ENCODE measurements at places on chromosomes 4 and X. TPM values are rescaled to one million over a fixed set of nuclear protein-coding genes. Genes with fewer than 3 reads are reported as not detected.

QRFPR gene
- 1.0 TPM for total RNA-seq

CT45A1 gene
- total RNA-seq = not detected

- DNase-seq = no peak
Observed at GRCh38 chr4:106140601-106141000, 175.4 kb downstream of the TBCK start.

IL1RAPL1 gene
- total RNA-seq = 0.29 TPM

PABPC1L2B gene
- 1.7 TPM for total RNA-seq

GRCh38 chr4:86050496-86050895 lies 309.4 kb downstream of the MAPK10 start:
- no peak for DNase-seq

GRCh38 chrX:40531056-40531826 lies 49.5 kb upstream of the ATP6AP2 start:
- no peak for DNase-seq

DNA sequence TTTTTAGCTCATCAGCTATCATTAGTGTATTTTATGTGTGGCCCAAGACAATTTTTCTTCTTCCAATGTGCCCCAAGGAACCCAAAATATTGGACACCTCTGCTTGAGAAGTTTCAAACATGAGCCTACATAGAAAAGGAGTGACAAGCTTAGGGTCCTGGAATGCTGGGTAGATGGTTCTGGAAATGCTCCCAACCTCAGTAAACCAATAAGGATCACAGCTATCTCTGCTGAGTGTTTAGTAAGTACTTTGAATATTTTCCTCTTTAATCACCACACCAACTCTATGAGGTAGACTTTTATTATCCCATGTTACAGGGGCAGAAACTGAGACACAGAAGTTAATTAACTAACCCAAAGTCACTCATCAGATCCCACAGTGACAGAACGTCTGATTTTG lies 164.9 kb upstream of the KLF3 start:
- no peak for DNase-seq

DNA sequence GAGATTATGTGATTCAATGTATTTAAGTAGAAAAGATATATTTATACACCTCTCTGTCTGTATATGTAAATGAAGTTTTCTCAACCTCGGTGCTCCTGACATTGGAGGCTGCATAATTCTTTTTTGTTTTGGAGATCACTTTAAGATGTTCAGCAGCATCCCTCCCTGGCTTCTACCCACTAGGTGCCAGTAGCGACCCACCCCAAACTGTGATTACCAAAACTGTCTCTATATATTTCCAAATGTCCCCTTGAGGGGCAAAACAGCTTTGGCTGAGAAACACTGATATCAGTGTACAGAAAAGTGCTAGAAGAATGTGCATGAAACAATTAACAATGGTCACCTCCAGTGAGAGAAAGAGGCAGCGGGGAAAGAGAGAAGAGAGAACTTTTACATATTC lies 51.2 kb downstream of the DCX start:
- no peak for DNase-seq

GRCh38 chrX:41711021-41711667 lies 12.8 kb upstream of the GPR82 start:
- DNase-seq = no peak

DNA sequence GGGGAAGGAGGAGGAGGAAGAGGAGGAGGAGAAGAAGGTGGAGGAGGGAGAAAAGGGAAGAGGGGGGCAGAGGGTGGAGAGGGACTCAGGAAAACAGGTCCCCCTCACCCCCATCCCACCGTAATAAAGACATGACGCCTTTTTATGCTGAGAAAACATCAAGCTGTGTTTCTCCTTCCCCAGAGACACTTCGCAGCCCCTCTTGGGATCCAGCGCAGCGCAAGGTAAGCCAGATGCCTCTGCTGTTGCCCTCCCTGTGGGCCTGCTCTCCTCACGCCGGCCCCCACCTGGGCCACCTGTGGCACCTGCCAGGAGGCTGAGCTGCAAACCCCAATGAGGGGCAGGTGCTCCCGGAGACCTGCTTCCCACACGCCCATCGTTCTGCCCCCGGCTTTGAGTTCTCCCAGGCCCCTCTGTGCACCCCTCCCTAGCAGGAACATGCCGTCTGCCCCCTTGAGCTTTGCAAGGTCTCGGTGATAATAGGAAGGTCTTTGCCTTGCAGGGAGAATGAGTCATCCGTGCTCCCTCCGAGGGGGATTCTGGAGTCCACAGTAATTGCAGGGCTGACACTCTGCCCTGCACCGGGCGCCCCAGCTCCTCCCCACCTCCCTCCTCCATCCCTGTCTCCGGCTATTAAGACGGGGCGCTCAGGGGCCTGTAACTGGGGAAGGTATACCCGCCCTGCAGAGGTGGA lies 45.3 kb upstream of the SHOX start:
- no peak for DNase-seq

GRCh38 chr4:153034681-153035080 lies 98.6 kb downstream of the FHDC1 start:
- DNase-seq = no peak

GRCh38 chr4:120673696-120674095 lies 248.8 kb downstream of the PRDM5 start:
- no peak for DNase-seq

DNA sequence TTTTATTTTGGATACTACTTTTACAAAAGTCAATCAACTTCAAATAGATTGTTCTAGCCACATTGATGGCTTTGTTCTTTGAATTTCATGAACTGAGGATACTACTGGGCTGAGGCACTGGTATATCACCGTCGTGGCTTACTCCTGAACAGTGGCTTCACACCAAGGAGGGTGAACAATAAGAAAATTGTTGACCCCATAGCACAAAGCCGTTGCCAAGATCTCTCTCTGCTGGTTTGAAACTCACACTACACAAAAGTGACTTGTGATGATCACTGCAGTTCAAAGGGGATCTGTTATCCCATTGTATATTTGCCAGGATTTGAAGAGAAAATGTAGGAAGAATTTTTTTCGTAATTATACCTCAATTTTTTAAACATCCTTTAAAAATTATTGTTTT lies 119.6 kb downstream of the PDLIM5 start:
- no peak for DNase-seq

DNA sequence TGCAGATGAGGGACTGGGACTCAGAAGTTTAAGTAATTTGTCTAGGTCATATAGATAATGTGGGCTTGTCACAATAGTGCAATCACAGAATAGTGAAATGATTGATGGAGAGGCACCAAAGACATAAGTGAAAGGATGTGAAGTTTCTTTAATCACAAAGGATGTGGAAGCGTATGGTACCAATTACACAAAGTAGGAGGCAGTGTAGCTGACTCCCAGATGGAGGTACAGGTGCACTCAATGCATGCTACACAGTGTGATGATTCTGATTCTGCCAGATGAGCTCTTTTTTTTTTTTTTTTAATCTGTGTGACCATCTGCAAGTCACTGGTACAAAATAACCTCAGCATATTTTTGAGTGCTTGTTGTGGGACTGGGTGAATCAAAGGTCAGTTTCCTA lies 411.3 kb downstream of the SPRY1 start:
- DNase-seq = no peak

RS1 gene
- total RNA-seq = not detected

BEX2 gene
- 57.5 TPM for total RNA-seq

DNA sequence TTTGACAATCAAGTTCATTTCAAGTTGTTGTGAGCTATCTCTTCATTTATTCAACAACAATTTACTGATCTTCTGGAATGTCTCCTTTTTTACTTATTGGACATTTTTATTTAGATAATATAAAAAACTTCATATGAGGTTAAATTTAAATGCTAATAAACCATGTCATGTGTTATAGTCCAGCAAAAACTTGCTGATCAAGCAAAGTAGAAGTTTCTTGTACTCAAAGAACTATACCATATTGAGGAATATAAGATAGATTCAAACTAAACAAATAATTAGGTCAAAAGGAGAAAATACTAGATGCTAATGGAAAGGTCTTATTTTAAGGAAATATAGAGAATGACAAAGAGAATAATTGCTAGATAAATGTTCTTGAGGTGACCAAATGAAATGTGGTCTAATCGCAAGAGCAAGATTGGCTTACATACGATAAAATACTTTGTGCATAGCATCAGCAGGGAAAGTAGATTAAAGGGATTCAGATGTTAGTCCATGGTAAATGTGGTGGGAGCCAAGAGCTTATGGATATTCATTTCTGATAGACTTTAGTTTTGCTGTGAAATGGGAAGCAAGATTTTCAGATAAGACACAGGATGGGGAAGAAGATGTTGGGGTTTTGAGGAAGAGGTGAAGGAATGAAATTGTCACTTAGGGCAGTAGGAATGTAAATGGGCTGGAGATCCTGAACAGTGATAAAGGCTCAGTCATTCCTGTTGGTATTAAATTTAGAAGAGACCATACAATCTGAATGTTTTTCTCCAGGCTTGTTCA lies 229.5 kb downstream of the MAPK10 start:
- no peak for DNase-seq

DNA sequence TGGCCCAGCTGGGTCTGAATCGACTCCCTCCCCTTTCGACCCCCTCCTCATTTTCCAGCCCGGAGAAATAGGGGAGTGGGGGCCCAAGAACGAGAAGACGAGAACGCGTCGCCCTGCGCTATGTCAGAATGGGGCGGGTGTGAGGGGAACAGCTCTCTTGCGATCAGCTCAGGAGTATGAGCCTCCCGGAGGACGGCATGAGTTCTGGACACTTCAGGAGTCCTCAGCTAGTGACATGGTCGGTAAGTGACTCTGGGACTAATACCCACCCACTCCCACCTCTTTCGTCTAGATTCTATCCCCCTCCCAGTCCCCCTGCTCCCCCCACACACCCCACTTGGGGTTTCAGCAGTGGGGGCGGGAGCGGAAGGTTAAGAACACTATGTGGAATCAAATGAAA lies 944 bp downstream of the KLF8 start:
- DNase-seq = no peak

SLC16A2 gene
- total RNA-seq = 23.6 TPM

TKTL1 gene
- not detected for total RNA-seq

GRCh38 chr4:28373601-28374000 lies 1513.0 kb downstream of the STIM2 start:
- no peak for DNase-seq

DNA sequence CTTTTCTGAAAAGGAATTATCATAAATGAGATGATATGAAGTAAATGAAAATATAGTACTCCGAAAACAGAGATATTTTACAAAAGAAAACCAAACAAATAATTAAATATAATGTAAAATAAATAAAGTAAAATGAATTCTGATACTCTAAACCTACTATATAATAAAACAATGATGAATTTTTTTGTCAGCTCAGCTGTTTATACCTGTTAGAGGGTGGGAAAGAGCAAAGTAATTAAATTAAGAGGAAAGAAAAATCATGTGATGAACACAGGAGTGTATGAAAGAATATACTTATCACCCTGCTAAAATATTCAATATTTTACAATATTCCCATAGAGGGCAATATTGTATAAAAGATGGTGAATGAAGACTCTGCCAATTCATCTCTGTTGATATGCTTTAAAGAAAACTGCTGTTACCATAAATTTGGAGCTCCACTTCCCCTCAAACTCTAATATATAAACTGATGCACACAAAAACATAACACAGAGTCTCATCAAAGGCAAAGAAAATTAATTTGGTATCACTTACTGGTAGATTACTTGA lies 6.5 kb upstream of the NDST4 start:
- no peak for DNase-seq

DNA sequence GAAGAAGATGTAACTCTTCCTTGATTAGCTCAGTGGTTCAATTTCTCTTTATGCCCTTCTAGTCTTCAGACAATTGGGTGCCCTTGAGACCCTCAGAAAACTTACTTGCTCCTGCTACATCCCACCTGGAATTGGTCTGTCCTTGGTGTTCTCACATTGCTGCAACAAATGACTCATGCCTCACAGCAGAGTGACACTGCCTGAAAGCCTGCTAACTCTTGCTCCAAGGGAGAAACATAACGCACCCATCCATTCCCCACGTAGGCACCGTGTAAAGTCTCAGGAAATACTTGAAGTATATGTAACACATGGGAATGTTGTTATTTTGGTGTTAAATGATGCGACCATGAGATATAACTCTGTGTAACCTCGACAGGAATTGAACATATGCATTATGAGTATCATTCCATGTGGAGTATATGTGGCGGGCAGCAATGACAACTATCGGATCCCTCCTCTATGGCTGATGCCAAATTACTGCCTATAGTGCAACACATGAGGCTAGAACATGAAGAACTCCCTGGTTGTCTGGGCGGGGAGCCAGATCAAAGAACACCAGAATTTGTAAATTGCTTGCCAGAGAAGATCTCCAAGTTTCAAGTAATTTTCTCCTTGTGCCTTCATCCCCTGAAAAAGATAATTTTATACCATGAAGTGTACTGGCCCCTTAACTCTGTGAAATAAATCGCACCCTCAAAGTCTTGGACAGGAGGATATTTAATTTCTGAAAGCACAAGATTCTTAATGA lies 231.3 kb upstream of the STK26 start:
- no peak for DNase-seq

DNA sequence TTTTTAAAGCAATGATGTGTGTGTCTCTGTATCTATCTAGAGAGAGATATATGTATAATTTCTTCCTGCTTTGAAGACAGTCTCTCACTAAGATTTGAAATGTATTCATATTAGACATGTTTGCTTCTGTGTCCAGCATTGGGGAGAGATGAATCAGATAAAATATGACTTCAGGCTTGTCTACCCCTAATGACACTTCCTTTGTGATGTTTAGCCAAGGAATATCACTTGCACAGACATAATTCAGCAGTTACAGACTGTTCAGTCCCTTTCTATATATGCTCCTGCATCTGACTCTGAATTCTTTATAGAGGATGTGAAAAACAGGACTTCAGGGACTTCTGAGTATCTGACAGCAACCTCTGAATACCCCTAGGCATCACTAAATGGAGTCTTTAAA lies 158.4 kb downstream of the DCLK2 start:
- DNase-seq = no peak

- no peak for DNase-seq
Observed at GRCh38 chr4:15811703-15812337, 33.7 kb downstream of the CD38 start.

GRCh38 chr4:35818520-35818919 lies 425.8 kb downstream of the ARAP2 start:
- no peak for DNase-seq

GRCh38 chrX:41708486-41708885 lies 15.5 kb upstream of the GPR82 start:
- DNase-seq = no peak

- no peak for DNase-seq
Observed at GRCh38 chr4:8220661-8221450, 21.8 kb downstream of the SH3TC1 start.

GRCh38 chr4:157012781-157013180 lies 41.2 kb upstream of the PDGFC start:
- DNase-seq = no peak

FREM3 gene
- total RNA-seq = 0.11 TPM

FGFBP1 gene
- 0.38 TPM for total RNA-seq

- no peak for DNase-seq
Observed at GRCh38 chrX:40152173-40152711, 54.5 kb upstream of the BCOR start.

GRCh38 chrX:53262918-53263394 lies 18.4 kb downstream of the IQSEC2 start:
- no peak for DNase-seq

DNA sequence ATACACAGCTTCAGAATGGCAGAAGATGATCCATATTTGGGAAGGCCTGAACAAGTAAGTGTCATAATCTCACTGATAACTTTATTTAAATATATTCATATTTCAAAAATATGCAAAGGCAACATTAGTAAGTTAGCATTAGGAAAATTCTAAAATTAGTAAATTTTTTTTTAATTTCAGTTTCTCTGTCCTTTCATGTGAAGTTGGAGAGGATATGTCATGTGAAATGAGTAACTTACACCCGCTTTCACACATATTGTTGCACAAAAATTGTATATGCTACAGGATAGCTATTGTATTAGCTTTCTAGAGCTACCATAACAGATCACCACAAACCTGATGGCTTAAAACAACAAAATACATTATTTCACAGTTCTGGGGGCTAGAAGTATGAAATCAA lies 24.3 kb downstream of the NFKB1 start:
- no peak for DNase-seq

Data from H1 (cell line).